ENCODE measurements at places on chromosomes 5 and 9.

DNA sequence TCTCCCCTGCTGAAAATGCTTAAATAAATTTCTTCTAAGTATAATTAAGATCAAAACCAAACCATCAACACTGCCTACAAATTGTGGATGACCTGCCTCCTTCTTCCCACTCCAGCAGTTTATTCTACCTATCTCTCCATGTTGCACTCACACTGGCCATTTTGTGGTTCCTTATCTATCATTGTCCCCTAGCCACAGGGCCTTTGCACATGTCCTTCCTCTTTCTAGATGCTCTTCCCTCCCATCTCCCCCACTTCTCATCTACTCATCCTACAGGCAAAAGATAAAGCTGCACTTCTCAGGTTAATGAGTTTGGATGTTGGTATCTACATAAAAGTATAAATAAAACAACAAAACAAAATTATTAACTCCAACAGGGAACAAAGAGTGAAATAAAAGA is 70.6 kb upstream of the CCNG1 start:
- DNase-seq: no peak

- DNase-seq: no peak
Observed at GRCh38 chr5:176675676-176676360, 28.5 kb downstream of the TSPAN17 start.

- no peak for DNase-seq
Observed at GRCh38 chr5:61180886-61181285, 18.6 kb upstream of the SMIM15 start.

DNA sequence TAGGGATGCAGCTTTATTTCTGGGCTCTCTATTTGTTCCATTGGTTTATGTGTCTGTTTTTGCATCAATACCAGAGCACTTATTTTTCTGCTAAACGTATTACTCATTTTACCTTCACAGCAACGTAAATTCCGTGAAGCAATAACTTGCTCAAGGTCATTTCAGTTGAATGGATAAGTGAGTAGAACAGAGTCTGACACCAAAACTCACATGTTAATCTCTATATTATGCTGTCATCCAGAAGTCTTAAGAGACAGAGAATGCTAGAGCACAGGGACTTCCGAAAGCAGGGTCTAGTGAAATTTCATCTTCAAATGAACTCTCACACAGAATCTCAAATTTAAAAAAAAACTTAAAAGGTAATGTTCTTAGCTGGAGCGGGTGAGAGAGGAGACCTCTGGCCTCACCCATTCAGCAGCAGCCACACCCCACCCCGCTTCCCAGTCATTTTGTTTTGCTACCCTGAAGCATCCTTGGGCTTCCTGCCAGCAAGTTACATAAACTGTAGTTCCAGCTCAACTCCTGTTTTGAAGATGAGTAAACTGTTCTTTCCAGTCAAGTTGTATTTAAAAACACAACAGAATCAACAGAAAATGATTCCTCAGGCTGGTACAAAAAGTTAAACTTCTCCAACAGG is 69.3 kb downstream of the TRIM36 start:
- DNase-seq: no peak

DNA sequence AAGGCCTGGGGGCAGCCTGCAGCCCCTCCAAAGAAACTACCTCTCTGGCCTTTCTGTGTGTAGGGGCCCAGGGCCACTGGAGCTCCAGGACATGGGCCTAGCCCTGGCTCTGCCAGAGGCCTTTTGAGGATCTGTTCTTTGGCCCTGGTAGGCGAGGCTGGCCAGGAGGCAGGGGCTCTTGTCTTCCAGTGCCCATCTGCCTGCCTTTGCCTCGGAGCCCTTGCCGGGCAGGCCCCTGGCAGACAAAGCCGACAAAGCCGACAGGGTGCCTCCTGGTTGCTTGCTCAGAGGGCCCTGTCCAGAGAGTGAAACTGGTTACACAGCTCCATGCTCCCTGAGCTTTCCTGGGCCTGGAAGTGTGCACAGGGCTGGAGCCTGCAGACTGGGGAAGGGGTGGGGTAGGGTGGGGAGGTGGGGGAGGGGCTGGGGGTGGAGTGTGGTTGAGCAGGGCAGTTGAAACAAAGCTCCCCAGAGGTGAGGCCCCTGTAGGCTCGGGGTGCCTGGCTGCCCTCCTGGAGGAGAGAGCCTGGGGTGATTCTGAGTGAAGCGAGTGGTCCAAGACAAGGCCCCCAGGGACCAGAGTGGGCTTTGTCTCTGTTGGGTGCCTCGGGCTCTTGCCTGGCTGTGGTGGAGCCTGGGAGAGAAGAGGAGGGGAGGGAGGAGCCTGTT is 29.3 kb downstream of the PTPA start:
- DNase-seq: no peak

DNA sequence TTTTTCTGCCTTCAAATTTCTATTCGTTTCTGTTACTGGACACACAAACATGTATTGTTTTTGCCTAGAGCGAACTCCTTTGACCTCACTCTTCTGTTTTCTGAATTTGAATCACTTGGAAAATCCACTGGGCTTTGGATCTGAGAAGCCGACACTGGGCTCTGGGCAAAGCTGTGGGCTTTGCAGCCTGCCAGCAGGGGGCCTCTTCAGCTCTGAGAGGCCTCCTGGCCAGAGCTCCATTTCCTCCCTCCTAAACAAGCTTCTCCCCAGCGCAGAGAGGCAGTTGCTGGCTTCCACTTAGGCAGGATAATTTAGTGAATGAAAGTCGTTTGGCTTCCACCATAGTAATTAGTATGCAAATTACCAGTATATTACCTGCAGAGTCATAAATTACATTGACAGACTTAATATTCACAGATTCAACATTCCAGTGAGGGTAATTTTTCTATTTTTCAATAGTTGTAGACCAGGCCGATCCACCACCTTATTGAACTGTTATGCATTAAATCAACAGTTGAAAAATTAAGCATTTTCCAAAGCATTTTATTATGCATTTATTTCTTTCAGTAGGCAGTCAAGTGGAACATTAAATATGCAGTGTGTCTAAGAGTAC is 104.0 kb upstream of the ZNF366 start:
- peak; percentile 9 for DNase-seq

- no peak for DNase-seq
Observed at GRCh38 chr5:14356305-14356704, 213.2 kb downstream of the TRIO start.

DNA sequence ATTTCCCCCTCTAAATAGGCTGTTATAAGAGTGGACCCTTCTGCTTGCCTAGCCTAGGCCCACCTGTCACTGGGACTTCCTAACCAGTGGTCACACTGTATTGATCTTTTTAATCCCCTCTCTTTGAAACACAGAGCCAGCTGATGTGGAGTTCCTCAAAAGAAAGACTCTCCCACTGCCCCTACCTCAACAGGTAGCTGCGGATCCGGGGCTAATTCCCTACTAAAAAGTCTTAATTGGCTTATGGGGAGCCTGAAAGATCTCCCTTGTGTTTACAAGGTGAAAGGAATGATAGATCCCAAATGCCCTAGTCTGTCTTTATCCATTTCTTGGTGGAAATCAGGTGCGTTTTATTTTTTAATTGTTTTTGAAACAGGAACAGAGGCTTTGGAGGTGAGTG is 2.0 kb downstream of the NEUROG1 start:
- no peak for DNase-seq

DNA sequence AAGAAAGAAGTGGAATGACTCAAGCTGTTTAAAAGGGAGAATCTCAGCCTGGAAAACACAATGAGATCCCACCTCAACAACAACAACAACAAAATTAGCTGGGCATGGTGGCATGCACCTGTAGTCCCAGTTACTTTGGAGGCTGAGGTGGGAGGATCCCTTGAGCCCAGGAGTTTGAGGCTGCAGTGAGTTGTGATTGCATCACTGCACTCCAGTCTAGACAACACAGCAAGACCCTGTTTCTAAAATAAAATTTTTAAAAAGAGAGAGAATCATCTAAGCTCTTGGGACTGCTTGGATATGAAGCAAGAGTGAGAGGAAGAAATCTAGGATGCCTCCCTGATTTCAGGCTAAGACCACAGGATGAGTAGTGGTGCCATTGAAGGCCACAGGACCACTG is 47.4 kb upstream of the KIF2A start:
- no peak for DNase-seq

- no peak for DNase-seq
Observed at GRCh38 chr5:137462816-137463520, 36.2 kb downstream of the SPOCK1 start.

DNA sequence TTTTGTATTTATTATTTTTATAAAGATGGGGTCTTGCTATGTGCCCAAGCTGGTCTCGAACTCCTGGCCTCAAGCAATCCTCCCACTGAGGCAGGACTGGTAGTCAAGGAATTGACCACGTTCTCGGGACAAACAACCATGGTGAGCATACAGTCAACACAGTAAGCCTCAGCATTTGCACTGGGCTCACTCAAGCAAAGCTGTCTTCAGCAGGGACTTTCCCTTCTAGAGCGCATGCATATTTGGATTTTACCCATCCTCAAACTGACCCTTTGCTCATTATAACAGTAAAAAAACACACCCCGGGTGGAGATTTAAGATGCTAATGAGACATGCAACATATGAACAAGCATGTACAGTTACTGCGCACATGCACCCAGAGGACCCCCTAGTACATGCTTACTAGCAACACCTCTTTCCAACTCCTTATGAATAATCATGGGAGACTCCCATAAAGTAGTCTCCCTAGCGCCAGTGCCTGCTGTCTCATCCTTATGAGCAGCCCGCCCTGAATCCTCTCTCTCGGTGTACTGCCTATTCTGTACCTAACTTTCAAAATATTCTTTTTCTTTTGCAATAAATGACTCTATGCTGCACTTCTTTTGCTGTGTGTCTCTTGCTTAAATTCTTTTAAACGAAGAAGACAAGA is 41.5 kb downstream of the C5orf22 start:
- DNase-seq: no peak

GRCh38 chr5:159861086-159861485 is 55.2 kb upstream of the ADRA1B start:
- no peak for DNase-seq
